ENCODE measurements at places on chromosomes 16 and 17. TPM values are rescaled to one million over a fixed set of nuclear protein-coding genes. Genes with fewer than 3 reads are reported as not detected.

The JPH3 gene
- total RNA-seq, result 0.55 TPM

- DNase-seq, result no peak
These were observed 22.3 kb downstream of the ARHGAP27 start for GRCh38 chr17:45410144-45411091.

GRCh38 chr17:55458287-55458900 lies 36.8 kb upstream of the MMD start:
- no peak for DNase-seq

The CHAD gene
- not detected for total RNA-seq

GRCh38 chr16:88553739-88554138 lies 16.5 kb upstream of the ZC3H18 start:
- no peak for DNase-seq

GRCh38 chr17:63437287-63438091 lies 8.6 kb downstream of the CYB561 start:
- no peak for DNase-seq

- no peak for DNase-seq
These were observed 236.4 kb downstream of the CCDC182 start for GRCh38 chr17:57508671-57509070.

The HYDIN gene
- 7.5 TPM for total RNA-seq

The TMEM114 gene
- not detected for total RNA-seq

The TNFRSF12A gene
- total RNA-seq, result 10.3 TPM
